ENCODE measurements at places on chromosomes 3 and 15.

GRCh38 chr15:65326117-65326526, 21.6 kb downstream of the RNU5B-1 start:
- DNase-seq, result no peak

DNA sequence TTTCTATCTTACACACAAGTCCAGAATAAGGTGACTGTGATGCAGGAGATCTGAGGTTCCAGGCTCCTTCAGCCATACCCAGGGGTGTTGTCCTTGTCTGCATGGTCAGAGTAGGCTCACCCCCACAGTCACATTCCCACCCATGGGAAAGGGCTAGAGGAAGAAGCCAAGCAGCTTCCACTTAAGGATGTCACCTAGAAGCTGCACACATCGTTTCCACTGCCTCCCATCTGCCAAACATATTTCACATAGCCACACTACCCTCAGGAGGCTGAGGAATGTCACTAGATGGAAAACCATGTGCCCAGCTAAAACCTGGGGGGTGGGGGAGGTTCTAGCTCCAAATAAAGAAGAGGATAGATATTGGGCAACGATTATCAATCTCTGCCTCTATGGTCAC, 58.1 kb downstream of the TMEM39A start:
- DNase-seq, result no peak

- no peak for DNase-seq
These were observed 17.3 kb downstream of the ZBTB38 start for GRCh38 chr3:141385406-141386125.

GRCh38 chr3:60142009-60142408, 1092.2 kb upstream of the CFAP20DC start:
- DNase-seq, result no peak

GRCh38 chr3:127894481-127894880, 20.6 kb upstream of the KBTBD12 start:
- DNase-seq, result no peak

DNA sequence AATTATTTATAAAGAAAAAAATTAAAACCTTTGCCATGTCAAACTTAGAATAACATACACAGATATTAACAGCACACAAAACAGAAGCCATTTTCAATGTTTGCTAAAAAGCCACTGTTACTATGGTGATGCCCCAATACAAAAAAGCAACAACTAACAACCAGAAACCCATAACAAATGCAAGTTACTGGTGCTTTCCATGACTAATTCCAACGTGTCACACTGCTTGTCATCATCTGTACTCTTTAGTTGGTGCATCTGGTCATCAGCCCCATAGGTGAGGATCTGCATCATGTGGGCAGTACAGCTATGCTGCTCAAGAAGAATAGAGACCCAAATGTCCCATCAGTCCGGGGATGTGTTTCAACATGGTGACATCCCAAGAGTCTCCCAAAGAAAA, 52.8 kb downstream of the ATP8B4 start:
- DNase-seq, result peak; percentile 11

DNA sequence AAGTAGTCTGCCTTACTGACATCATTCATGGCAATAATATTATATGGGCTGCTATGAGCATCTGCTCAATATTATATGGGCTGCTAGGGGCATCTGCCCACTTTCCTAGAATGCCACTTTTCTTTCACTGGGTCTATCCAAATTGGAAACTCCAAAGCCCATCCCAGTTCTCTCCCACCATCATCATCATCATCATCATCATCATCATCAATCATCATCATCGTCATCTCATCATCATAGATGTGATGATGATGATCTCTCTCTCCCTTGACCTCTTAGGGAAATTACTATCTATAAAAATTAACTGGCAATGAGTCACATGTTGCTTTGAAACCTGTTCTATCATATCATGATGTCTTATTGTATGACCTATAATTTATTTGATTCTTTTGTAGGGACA, 222.0 kb downstream of the TJP1 start:
- DNase-seq, result no peak

DNA sequence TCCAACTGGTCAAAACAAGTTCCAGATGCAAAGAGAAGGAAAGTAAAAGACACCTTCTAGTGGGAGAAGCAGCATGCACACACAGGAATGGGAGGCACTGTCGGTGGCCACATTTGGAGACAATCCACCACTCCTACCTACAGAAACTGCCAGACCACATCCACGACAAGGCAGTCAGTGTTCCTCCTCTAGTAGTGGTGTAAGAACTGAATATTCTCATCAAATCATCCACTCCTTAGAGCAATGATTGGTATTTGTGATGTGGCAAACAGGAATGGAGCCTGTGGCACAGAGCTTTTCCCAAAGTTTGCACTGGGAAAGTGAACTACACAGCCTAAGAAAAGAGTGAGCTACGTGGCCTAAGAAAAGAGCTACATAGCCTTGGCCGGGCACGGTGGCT, 5.1 kb upstream of the SPINT1 start:
- no peak for DNase-seq

DNA sequence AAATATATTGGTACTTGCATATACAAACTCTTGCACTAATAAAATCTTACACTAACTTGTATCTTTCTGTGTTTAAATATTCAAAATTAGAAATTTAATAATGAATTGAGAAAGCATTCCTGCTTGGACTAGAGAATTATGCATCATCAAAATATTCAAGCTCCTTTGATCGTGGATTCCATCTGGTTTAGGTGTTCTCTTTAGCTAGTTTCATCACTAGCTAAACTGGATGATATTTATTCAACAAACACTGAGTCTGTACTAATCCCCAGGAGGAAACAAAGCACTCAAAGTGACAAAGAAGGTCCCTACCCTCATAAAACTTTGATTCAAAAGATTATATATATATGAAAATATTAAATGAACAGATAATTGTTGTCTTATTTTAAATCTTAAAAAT, 1360.9 kb upstream of the ALCAM start:
- no peak for DNase-seq

DNA sequence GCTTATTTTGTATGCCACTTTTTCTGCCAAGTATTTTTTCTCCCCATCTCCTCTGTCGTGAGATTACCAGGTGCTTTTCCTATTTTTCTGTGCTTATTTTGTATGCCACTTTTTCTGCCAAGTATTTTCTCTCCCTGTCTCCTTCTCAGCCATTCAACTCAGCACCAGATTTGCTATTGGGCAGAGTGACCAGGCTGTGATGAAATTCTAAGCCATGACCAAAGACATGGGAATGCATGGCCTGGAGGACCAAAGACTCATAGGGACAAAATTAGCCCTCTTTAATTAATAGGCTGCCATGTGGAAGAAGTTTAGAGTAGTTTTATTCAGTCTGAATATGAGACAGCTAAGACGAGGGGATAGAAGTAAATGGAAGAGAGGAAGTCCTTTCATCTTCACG, 257.4 kb downstream of the SQOR start:
- DNase-seq, result no peak

GRCh38 chr3:158354713-158355112, 216.3 kb upstream of the MLF1 start:
- no peak for DNase-seq

DNA sequence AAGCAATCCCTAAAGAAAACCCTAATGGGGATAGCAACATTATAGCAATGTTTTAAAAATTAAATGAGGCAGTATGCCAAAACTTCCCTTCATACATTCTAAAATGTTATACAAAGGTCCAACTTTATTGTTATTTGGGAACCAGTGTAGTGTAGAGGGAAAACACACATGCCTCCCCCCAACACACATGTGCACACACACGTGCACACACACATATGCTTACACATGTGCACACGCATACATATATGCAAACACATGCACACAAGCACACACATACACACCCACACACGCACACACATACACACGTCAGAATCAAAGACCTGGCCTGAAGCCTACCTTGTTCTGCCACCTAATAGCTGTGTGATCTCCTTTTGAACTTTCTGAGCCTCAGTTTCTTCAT, 83.3 kb downstream of the SCN11A start:
- DNase-seq, result no peak

- DNase-seq, result no peak
These were observed 44.8 kb upstream of the RPL32 start for GRCh38 chr3:12886106-12886679.

DNA sequence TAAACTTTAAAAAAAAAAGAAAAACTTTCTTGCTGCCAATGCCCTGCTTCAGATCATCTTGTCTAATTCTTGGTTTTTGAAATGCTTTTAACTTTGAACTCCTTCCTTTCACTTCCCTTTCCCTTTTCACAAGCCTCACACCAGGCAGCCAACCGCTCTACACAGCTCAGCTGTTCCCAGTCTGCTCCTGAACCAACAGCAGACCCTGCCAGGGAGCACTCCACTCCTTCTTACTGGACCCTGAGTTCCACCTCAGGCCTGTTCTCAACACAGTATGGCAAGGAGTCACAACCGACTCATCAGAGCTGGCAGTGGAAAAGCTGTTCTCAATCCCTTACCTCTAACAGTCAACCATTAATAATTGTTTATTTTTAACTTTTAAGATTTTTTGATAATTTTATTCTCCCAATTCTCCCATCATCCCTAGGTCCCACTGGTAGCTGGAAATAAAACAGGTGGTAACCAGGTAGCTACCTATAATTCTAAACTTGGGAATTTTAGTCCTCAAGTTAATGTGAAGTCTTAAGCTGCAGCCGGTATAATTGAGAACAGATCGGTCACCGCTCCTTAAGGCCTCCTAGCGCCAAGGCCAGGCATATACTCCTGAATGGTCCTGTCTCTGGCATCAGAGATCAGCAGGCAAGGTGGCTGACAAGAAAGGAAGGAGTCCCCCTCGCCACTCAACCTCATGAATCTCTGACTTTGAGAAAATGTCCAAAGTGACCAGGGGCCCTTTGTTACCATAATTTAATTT, 43.9 kb downstream of the BOC start:
- no peak for DNase-seq

DNA sequence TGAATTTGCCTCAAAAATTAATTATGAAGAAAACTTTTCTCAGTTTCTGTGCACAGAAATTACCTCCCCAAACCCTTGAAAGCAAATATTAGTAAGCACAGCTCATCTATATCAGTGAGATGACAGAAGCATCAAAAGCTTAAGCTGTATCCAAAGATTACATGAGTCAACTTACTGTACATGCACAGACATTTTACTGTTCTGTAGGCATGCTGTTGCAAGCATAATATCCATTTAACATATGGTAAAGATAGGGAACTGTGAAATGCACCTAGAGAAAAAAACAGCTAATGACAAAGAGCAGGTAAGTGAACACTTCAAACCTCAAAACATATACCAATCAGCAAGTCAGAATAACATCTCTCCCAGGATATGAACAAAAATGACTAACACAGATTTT, 20.9 kb downstream of the SHOX2 start:
- DNase-seq, result no peak

- no peak for DNase-seq
These were observed 100.9 kb upstream of the MCTP2 start for GRCh38 chr15:94130504-94130903.

DNA sequence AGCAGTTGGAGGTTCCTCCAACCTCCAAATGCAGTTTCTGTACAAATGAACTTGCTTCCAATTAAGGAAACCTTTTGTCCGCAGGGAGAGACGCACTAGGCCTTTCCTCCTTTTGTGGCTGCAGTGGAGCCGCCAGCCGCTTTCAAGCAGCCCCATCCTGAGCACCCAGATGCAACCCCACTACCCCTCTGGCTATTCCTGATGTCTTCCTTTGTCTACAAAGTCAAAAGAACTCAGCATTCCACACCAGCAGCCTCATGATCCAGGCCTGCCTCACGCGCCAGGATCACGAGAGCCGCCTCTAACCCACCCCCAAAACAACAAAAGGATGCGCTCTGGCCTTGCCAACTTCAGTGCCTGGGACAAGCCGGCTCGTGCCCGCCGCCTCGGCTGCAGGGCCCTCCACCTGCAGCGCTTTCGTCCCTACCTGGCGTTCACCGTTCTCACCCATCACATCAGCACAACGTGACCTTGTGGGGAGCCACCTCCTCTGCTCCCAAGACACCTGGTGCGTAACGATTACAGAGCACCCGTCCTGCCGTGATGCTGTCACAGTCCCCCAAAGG, 48.2 kb upstream of the MUC4 start:
- DNase-seq, result no peak

DNA sequence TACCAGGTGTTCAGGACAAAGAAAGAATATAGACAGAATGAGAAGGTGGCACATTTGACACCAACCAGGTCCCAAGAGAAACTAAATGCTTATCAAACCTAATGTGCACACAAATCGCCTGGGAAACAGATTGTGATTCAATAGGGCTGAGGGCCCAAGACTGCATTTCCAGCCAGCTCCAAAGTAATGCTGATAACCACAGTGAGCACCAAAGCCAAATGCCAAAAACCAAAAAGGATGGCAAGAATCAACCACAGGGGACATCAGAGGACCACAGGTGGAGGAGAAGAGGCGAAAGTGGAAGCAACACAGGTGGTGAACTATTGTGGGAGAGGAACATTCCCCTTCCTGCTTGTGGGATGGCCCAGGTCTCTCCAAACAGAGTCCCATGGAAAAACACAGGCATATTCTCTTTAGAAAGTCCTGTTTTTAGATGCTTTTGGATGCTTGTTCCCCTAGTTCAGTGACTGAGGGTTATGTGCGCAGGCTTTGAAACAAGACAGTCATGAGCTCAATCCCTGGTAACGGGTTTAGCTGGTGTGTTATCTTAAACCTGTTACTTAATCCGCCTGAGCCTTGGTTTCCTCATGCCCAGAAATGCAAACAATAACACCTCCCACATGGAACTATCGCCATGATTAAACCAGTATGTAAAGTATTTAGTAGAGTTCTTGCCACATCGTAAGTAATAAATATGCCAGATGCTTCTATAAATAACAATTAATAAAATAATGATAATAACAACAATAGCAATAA, 241.7 kb downstream of the ATP8B4 start:
- DNase-seq, result no peak

DNA sequence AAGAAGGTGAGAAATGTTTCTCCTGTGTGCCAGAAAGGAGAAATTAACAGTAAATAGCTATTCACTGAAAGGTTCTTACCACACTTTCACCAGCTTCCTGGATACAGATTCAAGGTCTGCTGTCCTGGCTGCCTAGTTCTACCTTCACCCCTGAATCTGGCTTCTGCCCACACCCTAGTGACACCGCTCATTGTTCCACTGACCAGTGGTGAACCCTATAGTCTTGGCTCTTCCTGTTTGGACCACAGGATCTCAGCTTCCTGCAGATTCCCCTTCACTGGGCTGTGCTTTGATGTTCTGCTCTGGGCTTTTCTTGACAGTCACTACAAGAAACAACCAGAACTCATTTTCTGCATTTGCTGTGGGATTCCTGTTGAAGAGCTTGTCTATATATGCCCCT, 250.0 kb downstream of the XXYLT1 start:
- DNase-seq, result no peak

- DNase-seq, result no peak
These were observed 60.7 kb downstream of the CAPN7 start for GRCh38 chr3:15266510-15267376.
